ENCODE measurements at places on chromosomes 7 and 10. TPM values are rescaled to one million over a fixed set of nuclear protein-coding genes. Genes with fewer than 3 reads are reported as not detected.

The IDI1 gene
- 57.4 TPM for total RNA-seq

The ST8SIA6 gene
- total RNA-seq = 8.5 TPM

The DKK1 gene
- total RNA-seq = 81.9 TPM

The SNX8 gene
- 14.0 TPM for total RNA-seq

The TUBAL3 gene
- 1.3 TPM for total RNA-seq

The SEMA3D gene
- 0.57 TPM for total RNA-seq
